ENCODE measurements at places on chromosomes 3 and 15. TPM values are rescaled to one million over a fixed set of nuclear protein-coding genes. Genes with fewer than 3 reads are reported as not detected.

DNA sequence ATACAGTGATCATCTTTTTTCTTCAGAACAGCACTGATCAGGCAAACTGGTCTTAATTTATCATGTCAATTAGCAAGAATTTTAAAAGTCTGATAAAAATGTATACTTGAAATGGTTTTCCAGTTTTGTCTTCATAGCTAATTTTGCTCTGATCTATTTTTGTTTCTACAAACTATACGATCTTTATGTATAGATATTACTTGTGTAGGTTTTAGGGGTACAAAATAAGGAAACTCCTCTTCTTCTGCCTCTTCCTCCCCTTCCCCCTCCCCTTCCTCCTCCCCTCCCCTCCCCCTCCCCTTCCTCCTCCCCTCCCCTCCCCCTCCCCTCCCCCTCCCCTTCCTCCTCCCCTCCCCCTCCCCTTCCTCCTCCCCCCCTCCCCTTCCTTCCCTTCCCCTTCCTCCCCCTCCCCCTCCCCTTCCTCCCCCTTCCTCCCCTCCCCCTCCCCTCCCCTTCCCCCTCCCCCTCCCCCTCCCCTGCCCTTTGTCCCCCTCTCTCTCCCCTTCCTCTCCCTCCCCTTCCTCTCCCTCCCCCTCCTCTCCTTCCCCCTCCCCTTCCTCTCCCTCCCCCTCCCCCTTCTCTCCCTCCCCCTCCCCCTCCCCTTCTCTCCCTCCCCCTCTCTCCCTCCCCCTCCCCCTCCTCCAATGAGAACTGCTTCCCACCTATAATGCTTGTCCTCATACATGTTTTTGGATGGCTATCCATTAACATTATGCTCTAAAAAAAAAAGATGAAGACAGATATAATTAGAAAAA is 110.0 kb downstream of the PIK3R4 start:
- no peak for DNase-seq

DNA sequence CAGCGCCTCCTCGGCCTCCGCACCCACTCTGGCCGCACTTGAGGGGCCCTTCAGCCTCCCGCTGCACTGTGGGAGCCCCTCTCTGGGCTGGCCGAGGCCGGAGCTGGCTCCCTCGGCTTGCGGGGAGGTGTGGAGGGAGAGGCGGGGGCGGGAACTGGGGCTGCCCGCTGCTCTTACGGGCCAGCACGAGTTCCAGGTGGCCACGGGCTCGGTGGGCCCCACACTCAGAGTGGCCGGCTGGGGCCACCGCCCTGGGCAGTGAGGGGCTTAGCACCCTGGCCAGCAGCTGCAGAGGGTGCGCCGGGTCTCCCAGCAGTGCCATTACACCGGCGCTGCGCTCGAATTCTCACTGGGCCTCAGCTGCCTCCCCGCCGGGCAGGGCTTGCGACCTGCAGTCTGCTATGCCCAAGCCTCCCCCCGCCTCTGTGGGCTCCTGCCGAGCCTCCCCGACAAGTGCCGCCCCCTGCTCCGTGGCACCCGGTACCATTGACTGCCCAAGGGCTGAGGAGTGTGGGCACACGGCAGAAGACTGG is 167.1 kb upstream of the PLSCR5 start:
- no peak for DNase-seq

DNA sequence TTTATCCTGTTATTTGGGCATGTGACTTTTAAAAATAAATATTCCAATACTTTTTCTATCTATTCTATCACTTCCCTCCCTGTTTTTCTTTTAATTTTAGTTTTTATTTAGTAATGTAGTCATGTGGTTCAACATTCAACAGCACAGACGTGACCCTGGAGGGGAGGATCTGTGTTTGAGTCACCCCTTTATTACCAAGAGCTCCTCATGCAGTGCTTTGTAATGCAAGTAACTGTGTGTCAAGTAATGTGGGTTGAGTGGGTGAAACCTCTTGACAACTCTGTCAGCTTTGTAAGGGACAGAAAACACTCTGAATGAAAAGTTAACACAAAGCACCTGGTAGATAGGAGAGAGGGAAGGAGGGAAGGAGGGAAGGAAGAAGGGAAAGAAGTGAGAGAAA is 89.7 kb upstream of the FGF12 start:
- no peak for DNase-seq

- DNase-seq: no peak
These were observed 490 bp downstream of the TOMM70 start for GRCh38 chr3:100400419-100400779.

DNA sequence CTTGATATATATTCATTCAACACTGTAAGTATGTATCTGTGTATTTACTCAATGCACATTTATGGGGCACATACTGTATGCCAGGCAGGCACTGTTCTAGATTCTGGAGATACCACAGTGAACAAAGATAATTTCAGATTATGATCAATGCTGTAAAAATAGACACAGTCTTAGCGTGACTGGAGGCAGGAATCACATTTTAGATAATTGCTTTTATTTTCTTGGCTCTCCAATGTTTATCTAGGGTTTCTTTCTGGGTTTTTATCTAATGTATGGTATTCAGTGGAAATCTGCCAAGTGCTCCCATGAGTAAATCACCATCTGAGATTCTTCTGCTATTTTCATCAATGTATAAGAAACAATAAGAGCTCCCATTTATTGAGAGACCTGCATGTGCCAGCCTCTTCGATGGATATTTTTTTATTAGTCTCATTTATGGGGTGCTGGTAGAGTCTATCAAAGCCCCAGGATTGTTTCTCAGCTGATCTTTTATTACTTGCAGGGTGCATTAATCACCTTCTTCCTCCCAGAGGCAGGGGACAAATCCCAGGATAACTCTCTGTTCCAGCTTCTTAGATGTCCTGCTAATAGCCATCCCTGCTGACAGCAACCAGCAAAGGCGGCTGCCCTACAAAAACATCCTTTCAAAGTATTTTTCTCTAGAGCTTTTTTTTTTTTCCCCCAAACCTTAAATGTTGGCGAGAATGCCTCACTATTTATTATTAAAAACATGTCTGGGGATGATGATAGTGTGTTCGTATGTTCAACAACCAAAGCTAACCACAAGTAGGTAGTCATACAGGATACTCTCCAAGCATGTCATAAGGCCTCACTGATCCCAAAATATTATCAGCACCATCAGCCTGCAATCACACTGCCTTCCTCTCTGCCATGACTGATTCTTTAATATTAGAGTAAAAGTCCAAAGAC is 331.0 kb upstream of the RASGRP1 start:
- DNase-seq: no peak

DNA sequence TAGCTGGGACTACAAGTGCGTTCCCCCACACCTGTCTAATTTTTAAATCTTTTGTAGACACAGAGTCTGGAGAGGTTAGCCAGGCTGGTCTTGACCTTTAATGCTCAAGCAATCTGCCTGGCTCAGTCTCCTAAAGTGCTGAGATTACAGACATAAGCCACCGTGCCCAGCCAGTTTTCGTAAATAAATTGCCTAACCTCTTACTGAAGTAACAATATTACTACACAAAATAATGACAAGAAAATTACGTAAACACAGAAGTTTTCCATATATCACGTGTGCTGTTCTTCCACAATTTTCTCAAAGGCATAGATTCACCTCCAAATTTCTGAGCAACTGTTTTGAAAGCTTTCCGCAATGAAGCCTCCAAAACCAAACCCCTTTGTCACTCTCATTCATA is 58.1 kb upstream of the PROK2 start:
- DNase-seq: no peak

DNA sequence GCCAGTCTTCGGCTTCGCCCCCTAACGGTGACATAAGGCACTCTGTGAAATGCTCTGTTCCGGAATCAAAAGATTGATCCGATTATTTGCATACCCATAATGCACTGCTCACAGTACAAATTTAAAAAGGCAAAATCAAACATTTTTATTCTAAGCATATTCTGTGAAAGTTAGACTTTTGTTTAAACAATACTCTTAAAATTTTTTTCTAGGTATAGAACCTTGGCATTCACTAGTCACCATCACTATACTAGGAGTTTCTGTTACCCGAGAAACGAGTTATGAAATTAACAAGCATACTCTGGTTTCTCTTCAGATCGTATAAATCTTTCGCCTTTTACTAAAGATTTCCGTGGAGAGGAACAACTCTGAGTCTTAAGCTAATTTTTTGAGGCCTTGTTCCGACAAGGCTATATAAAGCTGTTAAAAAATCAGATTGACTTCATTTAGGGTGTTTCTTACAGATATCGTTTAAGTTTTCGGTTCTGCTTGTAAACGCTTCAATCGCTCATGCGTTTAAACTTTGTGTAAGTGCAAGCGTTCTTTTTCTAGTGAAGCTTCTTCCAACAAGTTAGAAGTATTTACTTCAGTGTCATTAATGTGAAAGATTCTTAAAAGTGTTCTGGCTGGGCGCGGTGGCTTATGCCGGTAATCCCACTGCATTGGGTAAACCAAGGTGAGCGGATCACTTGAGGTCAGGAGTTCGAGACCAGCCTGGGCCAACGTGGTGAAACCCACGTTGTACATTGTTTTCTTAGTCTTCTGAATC is at the start of gene RNU5B-1:
Gene RNU5B-1, plus strand, starts transcription at position 297 of the 769 bp plus-strand sequence.
- peak; percentile 93 for DNase-seq

- DNase-seq: no peak
These were observed 381.2 kb downstream of the WDR72 start for GRCh38 chr15:53378096-53378800.

NAA50 gene
- total RNA-seq: 137 TPM

TASOR gene
- 92.9 TPM for total RNA-seq

SI gene
- not detected for total RNA-seq

CFAP20DC gene
- total RNA-seq: 9.5 TPM

GOLGA8K gene
- total RNA-seq: not detected

Measured in endodermal cell (in vitro differentiated cells).